Subcutaneous adipose tissue (tissue), 4 donors: ENCODE measurements at places on chromosomes 5 and 9. TPM values are rescaled to one million over a fixed set of nuclear protein-coding genes. Genes with fewer than 3 reads are reported as not detected.

The CDX1 gene
- not detected for total RNA-seq

The ALDOB gene
- total RNA-seq, result not detected

The IL11RA gene
- 20.9 TPM for total RNA-seq

The RFX3 gene
- total RNA-seq, result 10.2 TPM

The FOXD4L4 gene
- not detected for total RNA-seq

The MYOT gene
- total RNA-seq, result 1.5 TPM

The PLK2 gene
- total RNA-seq, result 29.1 TPM

The EMB gene
- total RNA-seq, result 16.0 TPM

The SV2C gene
- under 0.01 TPM for total RNA-seq

The REEP2 gene
- total RNA-seq, result 5.9 TPM

The TICAM2 gene
- 2.4 TPM for total RNA-seq

The ARSI gene
- total RNA-seq, result 0.49 TPM

The HTR4 gene
- total RNA-seq, result not detected

The C5orf52 gene
- total RNA-seq, result not detected

The GCNT1 gene
- 9.9 TPM for total RNA-seq

The CCNJL gene
- 0.16 TPM for total RNA-seq

The DMAC1 gene
- 18.5 TPM for total RNA-seq

The SLC6A3 gene
- total RNA-seq, result 0.22 TPM

The CDH9 gene
- total RNA-seq, result not detected

The C5orf46 gene
- total RNA-seq, result not detected

The DOK3 gene
- total RNA-seq, result 8.5 TPM

The C9orf85 gene
- 12.1 TPM for total RNA-seq

The C5orf22 gene
- total RNA-seq, result 20.2 TPM

The MEF2C gene
- 45.6 TPM for total RNA-seq

The NRARP gene
- 11.5 TPM for total RNA-seq

The SAXO1 gene
- not detected for total RNA-seq

The PFDN1 gene
- total RNA-seq, result 70.2 TPM

The NR5A1 gene
- total RNA-seq, result not detected

The ECSCR gene
- 15.8 TPM for total RNA-seq
